Stimulated activated CD8-positive, alpha-beta memory T cell treated with anti-CD3 and anti-CD28 coated beads, Interleukin-2, amount 100 ng/mL, for 1 hour (primary cell): ENCODE measurements at places on chromosomes 3 and 15.

DNA sequence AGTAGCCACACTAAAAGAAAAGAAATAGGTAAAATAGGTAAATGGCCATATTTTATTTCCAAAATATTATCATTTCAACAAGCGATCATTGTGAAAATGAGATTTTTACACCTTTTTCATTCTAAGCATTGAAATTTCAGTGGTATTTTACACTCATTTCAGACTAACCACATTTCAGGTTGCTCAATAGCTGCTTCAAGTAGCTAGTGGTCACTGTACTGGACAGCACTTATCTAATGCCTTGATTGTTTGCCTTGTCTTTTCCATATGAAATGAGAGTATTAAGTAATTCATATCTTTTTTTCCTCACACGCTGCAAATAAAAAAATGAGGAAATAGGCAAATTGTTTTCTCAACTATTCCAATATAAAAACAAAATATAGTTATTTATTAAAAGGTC, 332.8 kb downstream of the NLGN1 start:
- no peak for DNase-seq

DNA sequence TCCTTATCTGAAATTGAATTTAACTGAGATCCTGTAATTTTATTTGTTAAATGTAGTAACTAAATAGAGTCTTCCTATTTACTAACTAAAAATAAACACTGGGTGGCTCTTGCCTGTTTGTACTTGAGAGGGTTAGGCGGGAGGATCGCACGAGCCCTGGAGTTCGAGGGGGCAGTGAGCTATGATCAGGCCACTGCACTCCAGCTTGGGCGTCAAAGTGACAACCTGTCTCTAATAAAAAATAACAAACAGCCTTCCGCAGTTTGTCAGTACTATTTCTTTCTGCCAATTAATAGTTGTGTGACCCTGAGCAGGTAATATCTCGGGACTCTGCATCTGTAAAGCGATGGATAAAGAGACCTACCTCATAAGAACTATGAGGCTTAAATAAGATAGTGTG, 768 bp upstream of the PDE12 start:
- DNase-seq, result no peak

DNA sequence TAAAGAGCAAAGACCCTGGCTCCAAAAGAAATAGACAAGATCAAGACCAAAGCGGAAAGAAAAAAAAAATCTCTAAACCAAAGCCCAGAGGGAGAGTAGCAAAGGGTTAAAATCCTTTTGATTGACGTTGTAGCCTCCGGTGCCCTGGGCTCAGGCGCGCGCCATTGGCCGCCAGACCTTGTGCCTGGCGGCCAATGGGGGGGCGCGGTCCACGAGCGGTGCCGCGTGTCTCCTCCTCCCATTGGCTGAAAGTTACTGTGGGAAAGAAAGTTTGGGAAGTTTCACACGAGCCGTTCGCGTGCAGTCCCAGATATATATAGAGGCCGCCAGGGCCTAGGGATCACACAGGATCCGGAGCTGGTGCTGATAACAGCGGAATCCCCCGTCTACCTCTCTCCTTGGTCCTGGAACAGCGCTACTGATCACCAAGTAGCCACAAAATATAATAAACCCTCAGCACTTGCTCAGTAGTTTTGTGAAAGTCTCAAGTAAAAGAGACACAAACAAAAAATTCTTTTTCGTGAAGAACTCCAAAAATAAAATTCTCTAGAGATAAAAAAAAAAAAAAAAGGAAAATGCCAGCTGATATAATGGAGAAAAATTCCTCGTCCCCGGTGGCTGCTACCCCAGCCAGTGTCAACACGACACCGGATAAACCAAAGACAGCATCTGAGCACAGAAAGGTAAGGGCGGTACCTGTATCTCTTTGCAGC, at the start of gene HES1:
HES1 (plus strand) TSS at position 343 of the 713 bp plus-strand sequence; CDS start at position 576, 233 bp downstream.
- DNase-seq, result no peak

GRCh38 chr3:37700466-37701248, 161.0 kb upstream of the CTDSPL start:
- no peak for DNase-seq

DNA sequence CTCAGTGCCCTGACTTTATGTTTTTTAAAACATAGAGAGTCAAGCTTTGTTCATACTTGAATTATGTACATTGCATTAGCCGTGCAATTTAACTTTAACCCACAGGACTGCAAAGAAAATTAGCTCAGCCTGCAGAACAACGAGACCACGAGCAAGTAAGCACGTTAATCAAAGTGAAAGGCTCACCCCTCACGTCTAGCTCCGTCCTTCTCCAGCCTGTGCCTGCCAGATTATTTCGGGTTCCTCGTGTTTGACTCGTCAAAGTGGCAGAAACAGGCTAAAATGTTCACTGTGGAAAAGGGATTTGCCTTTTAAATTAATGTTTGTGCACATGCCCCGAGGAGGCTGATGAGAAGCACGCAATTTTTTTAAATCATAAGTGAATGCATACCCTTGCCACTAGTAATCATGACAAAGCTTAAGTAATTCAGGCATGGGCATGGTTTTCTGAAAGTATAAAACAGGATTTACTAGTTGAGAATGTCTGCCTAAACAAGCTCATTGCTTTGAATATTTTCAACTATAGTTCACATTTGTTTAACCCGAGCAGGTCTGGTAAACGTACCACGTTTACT, 15.3 kb downstream of the ZBTB38 start:
- no peak for DNase-seq

DNA sequence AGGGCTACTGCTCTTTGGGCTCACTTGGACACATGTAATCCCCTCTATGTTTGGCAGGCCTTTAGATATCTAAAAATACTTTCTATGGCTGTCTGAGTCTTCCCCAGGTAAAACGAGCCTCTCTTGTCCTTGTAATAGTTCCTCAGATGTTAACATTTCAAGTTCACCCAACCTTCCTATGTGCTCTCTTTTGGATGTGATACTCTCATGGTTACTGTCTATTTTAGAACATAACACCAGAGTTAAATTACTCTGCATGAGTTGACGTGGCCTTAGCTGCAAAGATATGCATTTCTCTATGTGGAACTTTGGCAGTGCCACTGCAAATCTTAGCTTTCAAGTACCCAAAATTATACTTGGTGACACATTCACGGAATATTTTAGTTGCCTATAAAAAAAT, 31.9 kb upstream of the CSPG5 start:
- DNase-seq, result no peak

DNA sequence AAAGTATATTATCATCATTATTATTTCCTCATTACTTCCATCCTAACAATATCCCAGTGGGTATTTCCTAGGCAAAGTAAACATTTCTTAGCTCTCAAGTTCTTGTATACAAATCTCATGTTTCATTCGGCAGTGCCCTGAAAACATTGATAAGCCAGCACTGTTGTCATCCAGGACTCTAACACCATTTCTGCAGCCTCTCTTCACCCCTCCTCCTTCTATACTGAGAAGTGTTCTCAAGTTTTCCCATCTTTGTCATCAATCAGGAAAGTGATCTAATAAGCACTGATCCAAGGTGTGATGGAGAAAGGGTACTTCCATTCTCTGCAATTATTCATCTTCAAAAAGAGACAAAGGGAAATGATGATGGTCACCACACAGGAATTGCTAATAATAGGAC, 168.4 kb upstream of the CCDC54 start:
- DNase-seq, result no peak

DNA sequence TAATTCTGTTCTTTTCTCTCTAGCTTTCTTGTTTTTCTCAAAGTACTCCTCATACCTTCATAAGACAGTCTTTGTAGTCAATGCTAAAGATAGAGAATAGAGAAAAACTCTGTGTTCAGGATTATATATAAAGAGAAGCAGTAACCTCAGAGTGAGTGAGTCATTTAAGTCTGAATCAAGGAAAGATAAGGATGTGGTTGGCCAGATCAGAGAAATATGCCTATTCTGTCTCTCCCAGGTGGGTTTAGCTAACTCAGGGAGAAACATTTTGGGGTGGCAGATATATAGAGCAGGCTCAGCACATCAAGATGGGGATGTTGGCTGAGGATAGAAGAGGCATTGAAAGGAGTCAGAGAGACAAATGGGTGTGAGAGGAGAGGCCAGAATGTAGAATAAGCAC, 31.4 kb downstream of the GTF2E1 start:
- DNase-seq, result no peak

GRCh38 chr3:40566694-40567093, 41.9 kb downstream of the ZNF621 start:
- no peak for DNase-seq

- no peak for DNase-seq
Measured at GRCh38 chr3:54511766-54512365, 389.5 kb downstream of the CACNA2D3 start.

DNA sequence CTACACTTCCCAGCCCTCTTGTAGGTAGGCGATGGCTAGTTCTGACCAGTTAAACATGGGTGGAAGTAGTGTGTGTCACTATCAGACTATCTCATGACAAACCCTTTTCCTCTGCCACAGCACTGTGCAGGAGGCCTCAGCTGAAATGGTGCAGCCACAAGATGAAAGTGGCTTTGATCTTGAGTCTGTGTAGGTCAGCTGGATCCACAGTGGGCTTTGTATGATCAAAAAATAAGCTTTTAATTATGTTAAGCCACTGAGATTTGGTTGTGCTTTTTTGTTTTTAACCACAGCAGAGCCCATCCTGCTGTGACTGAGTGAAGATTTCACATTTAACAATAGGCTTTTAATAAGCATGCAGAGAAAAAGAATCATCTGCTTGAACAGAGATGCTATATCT, 19.7 kb downstream of the RCN2 start:
- DNase-seq, result no peak

- no peak for DNase-seq
Measured at GRCh38 chr3:71495708-71496472, 87.6 kb downstream of the FOXP1 start.

GRCh38 chr3:15284121-15284889, 48.1 kb downstream of the SH3BP5 start:
- no peak for DNase-seq

DNA sequence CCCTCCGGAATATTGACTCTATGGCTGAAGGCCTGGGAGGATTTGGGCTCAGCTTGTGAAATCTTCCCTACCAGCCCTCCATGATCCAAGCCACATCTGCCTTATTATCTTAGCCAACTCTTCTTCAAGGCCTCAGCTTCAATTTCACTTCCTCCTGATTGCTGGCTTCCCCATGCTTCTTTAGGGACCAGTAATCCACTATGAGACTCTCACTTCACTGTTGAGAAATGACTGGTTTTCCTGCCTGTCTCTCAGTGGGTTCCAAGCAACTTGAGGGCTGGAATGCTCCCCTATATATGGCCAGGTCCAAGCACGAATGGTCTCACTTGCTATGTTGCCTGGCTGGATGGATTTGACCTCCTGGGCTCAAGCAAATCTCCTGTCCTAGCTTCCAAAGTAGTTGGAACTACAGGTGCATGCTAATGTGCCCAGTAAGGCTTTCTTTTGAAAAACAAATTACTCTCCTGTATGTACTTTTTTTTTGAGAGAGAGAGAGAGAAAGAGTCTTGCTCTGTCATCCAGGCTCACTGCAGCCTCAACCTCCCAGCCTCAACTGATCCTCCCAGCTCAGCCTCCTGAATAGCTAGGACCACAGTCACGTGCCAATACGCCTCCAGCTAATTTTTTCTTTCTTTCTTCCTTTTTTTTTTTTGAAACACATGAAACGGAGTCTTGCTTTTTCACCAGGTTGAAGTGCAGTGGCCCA, 7.9 kb upstream of the PIK3CB start:
- DNase-seq, result no peak

DNA sequence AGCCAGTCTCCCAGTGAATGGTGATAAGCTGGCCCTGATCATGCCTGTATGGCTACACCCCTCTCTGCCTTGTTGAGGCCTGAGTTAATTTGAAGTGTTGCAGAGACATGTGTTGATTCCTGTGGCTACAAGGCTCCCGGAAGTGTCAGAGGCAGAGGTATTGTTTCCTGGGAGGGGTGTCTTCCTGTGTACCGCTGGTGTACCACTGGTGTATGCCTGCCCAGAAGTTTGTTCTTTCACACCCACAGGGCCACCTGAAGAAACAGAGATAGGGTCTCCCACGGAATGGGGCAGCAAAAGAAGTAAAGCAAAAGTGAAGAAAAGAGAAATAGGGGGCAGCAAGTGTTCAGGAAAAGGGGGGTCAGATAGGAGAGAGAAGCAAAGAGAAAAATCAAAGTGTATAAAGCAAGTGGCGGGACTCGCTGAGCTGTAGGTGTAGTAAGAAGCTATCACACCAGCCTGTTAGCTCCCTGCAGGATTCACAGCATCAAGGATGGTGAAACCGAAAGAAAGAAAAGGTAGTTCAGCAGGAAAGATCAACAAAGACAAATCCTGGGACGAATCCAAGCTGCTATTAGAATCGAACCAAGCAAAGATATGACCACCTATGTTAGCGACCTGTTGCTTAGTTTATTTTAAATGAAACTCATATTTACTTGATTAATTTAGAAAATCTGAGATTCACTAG, 36.6 kb upstream of the CD47 start:
- DNase-seq, result peak; percentile 39

DNA sequence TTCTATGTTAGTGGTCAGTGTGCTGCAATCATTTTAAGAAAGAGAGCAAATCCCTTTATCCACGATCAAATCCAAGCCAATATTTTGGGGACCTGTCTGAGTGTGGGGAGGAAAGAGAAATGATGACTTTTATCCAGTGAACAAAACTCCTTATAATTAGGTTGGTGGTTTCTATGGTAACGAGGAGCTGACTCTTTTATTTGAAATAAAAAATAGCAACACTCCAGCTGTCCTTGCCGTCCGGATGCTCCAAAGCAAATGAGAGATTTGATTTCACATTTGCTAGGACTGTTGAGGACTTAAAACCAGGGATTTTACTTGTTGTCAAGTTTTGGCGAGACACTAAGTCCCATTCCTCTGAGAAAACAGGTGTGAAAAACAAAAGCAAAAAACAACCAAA, 154.0 kb upstream of the PRICKLE2 start:
- DNase-seq, result no peak

GRCh38 chr3:15820911-15821310, 23.1 kb upstream of the ANKRD28 start:
- DNase-seq, result no peak

GRCh38 chr3:71805199-71805598, 20.3 kb upstream of the PROK2 start:
- DNase-seq, result no peak

- DNase-seq, result no peak
Measured at GRCh38 chr3:11530153-11530721, 113.5 kb downstream of the VGLL4 start.

DNA sequence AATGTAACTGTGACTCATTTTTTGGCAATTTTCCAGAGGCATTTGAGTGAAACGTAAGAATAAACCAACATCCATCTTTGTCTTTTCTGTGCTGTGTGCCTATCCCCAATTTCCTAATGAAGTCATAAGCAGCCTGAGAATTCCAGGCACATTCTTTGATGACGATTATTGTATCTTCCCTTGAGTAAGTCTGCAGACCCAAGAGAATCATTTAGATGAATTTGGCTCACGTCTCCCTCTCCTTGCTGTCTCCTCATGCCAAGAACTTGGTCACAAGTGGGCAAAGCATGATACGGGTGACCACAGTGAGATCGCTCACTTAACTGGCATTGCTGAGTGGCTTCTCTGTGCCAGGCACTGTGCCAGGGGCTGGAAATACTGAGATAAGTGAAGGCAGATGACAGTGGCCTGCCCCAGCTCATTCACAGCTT, 384.5 kb upstream of the IL12A start:
- no peak for DNase-seq

- no peak for DNase-seq
Measured at GRCh38 chr15:73608475-73608874, 24.7 kb downstream of the NPTN start.

GRCh38 chr15:100733101-100733842, 130.9 kb downstream of the ASB7 start:
- DNase-seq, result no peak
